D341Med (cell line): ENCODE measurements at places on chromosomes 5 and 9.

DNA sequence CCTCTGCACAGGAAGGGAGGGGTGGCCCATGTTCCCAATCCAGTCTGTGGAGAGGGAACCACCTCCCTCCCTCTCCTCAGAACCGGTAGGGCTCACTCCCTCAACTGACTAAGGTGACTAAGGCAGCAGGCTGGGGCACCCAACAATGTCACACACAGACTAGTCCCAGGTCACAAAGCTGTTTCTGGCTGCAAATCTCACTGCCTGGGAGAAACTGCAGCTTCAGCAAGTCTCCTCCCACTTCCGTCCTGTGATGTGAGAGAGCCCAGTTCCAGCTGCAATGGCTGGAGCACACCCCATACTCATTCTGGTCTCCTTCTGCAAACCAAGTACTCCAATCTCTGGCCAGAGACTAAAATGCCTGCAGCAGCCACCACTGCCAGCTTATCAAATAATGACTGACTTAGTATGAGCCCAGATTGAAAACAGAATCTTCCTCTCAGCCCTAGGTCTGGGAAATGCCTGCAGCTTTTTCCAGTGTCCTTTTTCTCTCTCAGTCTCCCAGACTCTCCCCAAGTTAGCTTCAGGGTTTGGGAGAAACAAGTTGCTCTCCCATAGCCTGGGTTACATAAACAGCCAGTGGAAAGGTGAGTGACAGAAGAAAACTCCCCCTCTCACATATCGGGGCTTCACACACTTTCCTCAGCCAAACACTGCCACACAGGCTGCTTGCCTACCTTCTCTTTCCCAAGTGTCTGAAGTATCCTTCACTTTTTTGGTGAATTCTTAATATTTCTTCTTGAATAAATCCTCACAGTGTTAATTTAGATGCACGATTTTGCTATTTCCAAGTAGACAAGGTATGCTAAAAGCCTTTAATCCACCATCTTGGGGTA lies 247.4 kb upstream of the RASA1 start:
- peak; percentile 31 for DNase-seq

GRCh38 chr9:93049491-93049890 lies 9.0 kb upstream of the SUSD3 start:
- no peak for DNase-seq

DNA sequence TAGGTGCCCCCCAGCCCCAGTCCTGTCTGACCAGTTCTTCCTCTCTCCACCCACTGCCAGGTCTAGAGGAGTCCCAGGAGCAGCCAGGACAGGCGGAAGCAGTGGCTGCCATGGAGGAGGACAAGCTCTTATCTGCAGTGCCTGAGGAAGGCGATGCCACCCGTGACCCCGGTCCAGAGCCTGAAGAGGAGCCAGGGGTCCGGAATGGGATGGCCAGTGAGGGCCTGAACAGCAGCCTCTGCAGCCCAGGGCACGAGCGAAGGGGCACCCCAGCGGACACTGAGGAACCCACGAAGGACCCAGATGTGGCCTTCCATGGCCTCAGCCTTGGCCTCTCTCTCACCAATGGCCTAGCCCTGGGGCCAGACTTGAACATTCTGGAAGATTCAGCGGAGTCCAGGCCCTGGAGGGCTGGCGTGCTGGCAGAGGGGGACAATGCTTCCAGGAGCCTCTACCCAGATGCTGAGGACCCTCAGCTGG lies 13.8 kb downstream of the PSD2 start:
- DNase-seq, result no peak

GRCh38 chr5:148957591-148958202 lies 105.2 kb downstream of the SH3TC2 start:
- peak; percentile 60 for DNase-seq

- DNase-seq, result peak; percentile 41
Observed at GRCh38 chr5:175728885-175729828, 71.3 kb downstream of the HRH2 start.

DNA sequence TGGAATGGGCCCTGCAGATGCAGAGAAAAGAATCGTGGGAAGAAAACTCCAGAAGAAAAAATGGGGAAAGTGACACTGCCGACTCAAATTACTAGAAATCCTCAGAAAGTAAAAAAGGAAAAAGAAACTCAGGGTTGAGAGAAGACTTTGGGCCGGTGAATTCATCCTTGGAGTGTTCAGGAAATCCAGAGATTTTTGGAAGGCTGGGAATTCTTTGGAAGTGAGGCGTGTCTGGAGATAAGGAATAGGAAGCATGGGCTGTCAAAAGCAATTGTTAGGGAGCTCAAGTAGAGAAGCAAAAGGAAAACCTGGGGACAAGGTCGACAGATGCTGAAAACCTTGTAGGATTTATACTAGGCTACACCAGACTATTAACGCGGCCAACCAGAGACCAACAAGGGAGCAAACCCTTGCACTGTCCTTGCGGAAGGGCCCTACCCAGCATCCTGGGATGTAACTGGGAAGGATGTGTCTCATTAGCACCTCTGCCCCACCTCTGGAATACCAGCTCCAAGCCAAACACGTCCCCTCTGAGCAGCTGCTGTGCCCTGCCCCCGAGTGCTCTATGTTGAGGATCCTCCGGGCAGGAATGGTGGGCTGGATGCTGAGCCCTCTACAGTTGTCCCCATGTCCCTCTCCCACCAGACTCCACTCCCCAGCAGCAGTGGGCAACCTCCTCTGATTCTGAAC lies 11.6 kb downstream of the DAB2IP start:
- DNase-seq, result no peak

- DNase-seq, result no peak
Observed at GRCh38 chr5:171644536-171644935, 141.1 kb upstream of the SMIM23 start.

- no peak for DNase-seq
Observed at GRCh38 chr5:17910318-17910717, 276.1 kb downstream of the TAF11L14 start.

DNA sequence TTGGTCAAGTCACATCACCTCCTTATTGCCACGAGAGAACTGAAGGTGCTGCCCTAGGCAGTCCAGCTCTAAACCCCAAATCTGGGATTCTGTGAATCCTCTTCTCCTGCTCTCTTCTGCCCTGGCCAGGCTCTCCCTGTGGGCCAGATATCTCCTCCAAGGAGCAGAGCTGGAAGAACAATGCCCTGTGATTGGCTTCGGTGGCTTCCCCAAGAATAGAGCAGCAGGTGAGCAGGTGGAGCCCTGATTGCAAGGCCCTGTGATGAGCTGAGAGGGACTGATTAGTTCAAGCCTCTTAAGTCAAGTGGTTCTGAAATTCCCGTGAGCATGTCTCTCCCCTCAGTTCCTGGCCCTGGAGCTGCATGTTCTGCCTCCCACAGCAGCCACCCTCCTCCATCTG lies 175.3 kb upstream of the BRINP1 start:
- DNase-seq, result no peak

- no peak for DNase-seq
Observed at GRCh38 chr5:163938595-163938994, 433.2 kb downstream of the MAT2B start.

GRCh38 chr9:107102011-107102410 lies 181.1 kb upstream of the RAD23B start:
- no peak for DNase-seq

- no peak for DNase-seq
Observed at GRCh38 chr9:37011530-37011929, 22.5 kb downstream of the PAX5 start.

DNA sequence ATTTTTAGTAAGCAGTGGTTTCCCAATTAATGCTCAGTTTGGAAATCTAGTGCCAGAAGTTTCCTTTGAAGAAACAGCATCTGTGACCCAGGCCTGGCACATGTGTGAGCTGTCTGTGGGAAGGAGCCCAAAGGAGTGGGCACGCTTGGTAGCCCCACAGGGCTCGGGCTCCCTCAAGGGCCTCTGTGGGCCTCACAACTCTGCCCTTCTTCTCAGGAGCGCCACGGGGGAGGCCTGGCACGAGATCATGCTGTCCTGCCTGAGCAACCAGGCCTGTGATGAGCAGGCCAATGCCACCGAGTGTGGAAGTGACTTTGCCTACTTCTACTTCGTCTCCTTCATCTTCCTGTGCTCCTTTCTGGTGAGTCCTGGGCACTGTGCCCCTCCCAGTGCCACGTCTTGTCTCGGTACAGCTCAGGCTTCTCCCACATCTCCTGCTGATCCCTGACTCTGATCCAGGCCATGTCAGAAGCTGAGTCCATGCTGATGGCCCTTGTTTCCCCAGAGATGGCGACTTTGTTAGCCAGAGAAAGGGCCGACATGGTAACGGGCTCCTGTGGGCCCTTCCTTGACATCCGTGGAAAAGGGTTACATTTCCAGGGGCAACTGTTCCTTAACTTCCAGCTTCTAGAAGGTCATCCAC lies 200.4 kb downstream of the CACNA1B start:
- DNase-seq, result peak; percentile 17

DNA sequence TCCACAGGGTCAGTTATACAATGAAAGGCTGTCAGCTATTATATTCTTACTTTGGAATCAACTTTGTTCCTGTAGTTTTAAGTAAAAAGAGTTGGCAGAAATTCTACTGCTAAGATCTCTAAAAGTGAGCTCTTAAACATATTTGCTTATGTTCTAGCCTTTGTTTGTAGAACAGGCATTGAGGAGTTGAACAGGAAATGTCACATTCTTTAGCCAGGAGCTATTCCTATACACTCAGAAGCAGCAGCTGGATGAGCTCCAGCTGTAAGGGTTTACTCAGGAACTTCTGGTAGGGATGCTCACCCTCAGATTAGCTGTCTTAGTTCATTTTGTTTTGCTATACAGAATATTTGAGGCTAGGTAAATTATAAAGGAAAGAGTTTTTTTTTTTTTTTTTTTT lies 22.4 kb upstream of the SPINK14 start:
- DNase-seq, result no peak

DNA sequence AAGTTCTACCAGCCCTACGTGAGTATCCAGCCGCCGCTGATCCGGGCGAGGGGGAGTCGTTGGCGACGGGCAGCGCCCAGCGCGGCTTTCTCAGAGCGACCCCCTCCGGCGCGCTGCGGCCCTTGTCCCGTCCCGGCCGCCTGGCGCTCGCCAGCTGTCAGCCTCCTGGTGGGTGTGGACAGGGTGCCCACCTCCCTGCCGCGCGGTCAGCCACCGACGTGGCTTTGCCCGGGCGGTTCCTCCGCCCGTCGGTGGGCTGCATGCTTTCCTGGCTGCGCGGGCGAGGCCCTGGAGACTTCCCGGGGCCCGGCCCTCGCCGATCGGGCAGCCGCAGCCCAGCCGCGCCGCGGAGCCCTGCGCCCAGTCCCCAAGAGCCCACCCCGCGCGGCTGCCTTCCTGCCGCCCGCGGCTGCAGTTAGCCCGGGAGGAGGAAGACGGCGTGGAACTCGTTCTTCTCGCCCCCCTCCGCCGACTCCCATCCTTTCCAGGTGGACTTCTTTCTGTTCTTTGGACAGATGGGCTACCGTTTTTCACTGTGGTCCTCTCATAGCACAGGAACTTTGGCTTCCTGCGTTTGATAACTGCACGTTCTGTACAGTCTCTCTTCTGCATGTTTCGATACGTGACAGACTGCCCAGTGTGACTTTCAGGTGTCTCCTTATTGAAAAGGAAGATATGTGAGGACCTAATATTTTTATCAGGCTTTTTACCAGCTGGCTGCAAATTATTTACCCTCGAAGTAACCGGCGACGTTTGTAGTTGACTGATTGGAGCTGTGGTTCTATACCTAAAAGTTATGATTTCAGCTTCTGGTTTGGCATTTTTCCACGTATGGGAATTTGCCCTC lies 577 bp downstream of the AP3S1 start:
- DNase-seq, result peak; percentile 84

DNA sequence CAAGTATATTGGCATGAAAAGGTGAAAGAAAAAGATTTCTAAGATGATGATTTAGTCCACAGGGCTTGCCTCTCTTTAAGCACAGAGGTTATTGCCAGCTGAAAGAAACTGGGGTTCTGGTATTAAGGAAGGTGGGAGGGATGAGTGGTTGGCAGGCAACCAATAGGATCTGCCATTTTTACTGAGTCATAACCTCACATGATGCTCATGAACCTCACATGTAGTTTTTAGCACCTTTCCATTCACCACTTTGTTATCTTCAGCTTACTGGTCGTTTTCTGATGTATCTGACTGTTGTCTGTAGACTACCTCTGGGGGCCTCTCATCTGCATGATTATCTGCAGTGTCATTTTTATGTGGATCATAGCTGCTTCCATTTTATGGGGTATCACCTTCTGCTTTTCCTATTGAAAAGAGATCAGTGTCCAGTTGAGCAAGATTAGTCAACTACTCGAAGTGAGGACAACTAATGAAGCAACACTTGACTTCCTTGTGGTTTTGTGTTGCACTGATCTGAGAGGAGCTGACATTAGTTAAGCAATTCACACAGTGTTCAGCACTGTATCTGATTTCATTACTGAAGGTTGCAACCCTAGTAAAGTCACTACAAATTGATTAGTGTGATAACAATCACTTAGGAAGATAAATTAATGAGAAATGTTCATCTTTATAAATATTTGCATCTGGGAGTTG lies 186.3 kb downstream of the SGCD start:
- no peak for DNase-seq

GRCh38 chr9:106784076-106784475 lies 78.9 kb upstream of the ZNF462 start:
- no peak for DNase-seq

- DNase-seq, result no peak
Observed at GRCh38 chr5:6181871-6182270, 196.5 kb downstream of the MED10 start.

DNA sequence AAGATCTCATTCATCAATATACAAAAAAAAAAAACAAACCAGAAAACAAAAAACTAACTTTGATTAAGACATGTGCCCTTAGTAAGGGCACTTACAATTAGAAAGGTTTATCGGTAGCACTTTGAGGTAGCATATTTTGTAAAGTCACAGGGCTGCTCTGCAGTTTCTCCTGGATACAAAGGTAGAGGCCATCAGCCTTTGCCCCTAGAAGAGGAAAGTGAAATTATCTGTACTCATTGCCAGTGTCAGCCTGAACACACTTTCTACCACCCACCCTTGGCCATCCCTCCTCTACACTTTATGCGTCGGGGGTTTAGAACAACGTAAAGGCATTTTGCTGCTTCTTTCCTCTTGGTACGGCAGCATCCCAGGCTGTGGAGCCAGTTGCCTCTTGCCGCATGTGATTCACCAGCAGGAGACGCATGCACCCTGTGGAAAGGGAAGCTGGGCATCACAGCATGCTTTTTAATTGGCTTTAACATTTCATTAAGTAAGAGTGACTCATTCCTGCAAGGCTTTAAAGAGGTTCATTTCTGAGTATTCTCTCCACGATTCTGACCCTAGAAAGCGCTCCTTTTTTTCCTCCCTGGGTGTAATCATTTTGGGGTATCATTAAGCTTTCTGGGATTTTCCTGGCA lies 84.6 kb downstream of the CEMIP2 start:
- no peak for DNase-seq

DNA sequence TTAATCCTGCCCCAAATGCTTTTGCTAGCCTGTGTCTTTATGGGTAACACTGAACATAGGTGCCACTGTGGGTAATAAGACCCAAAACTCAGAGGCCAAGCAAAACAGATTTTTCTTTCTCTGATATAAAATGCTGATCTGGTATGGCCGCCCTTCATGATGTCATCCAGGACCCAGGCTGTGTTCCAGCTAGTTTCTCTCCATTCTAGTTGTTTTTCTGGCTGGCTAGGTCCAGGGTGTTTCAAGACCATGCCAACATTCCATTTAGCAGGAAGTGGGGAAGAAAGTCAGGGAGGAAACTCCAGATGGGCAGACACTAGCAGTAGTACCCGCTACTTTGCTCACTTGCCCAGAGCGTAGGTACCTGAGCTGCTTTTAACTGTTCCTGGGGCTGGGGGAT lies 183.9 kb upstream of the OTULINL start:
- no peak for DNase-seq
